Activated naive CD4-positive, alpha-beta T cell treated with Interleukin-2 at 50 U/mL for 16 hours (primary cell): ENCODE measurements at places on chromosomes 3 and 15.

DNA sequence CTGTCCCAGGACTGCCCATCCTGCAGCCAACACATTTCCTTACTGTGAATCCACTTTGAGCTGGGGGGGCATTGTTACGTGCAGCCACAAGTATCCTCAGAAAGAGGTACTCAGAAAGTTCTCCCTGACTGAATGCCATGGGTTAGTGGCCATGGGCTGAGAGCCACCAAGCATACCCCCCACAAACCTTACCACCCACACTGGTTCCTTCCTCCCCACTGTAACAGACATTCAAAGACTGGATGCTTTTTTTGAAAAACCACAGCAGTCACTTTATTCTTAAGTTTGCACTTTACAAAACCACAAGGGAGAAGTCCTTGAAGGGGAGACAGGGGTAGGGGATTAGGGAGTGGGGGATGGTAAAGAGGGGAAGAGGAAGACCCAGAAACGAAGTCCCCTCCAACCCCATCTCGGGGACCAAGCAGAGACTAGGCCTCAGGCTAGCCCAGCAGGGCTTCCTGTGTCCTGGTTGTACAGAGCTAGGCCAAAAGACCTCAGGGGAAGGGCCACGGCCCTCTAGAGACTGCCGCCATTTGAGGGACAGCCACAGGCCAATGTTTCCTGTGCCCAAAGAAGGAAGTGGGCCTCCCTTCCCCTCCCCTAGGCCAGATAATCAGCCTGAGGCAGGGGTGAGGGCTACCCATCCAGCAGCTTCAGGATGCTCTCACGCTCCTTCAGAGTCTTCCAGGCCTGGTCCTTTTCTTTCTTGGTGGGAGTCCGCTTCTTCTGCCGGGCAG lies 10.1 kb upstream of the CAMK1 start:
- peak; percentile 31 for DNase-seq

GRCh38 chr3:182925330-182925943 lies 54.9 kb downstream of the DCUN1D1 start:
- DNase-seq: no peak

GRCh38 chr3:68751888-68752287 lies 180.5 kb downstream of the TAFA4 start:
- DNase-seq: no peak

DNA sequence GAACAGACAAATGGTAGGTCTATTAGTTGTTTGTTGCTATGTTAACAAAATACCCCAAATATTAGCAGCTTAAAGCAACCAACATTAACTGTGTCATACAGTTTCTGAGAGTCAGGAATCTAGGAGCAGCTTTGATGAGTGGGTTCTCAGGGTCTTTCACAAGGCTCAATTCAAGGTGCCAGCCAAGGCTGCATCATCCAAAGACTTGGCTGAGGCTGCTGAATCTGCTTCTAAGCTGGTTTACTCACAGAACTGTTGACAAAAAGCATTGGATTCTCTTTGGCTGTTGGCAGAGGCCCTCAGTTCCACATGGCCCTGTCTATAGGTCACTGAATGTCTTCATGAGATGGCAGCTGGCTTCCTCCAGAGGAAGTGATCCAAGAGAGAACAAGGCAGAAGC lies 40.3 kb upstream of the TSC22D2 start:
- DNase-seq: no peak

DNA sequence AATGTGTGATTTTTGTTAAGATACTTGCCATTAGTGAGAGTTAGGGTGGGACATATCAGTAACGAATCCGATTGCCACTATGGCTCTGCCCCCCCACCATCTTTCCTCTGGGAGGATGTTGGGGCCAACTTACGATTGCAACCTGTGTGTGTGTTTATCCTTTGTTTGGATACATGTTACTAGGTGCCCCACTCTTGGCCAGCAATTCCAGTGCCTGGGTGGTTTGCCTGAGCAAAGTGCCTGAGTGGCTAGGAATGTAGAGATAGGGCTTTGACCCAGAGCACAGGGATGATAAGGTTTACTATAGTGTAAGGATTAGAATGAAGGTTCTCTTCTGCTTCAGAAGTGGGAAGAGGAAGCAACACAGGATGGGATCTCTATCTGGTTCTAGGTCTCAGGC lies 231.8 kb downstream of the TP63 start:
- DNase-seq: no peak

- no peak for DNase-seq
Observed at GRCh38 chr3:39753391-39753790, 56.0 kb upstream of the MYRIP start.

- DNase-seq: peak; percentile 20
Observed at GRCh38 chr3:195802261-195802701, 9.4 kb downstream of the MUC4 start.

- no peak for DNase-seq
Observed at GRCh38 chr15:48406266-48406891, 75.2 kb downstream of the DUT start.

GRCh38 chr3:140765246-140765645 lies 87.4 kb downstream of the TRIM42 start:
- no peak for DNase-seq

DNA sequence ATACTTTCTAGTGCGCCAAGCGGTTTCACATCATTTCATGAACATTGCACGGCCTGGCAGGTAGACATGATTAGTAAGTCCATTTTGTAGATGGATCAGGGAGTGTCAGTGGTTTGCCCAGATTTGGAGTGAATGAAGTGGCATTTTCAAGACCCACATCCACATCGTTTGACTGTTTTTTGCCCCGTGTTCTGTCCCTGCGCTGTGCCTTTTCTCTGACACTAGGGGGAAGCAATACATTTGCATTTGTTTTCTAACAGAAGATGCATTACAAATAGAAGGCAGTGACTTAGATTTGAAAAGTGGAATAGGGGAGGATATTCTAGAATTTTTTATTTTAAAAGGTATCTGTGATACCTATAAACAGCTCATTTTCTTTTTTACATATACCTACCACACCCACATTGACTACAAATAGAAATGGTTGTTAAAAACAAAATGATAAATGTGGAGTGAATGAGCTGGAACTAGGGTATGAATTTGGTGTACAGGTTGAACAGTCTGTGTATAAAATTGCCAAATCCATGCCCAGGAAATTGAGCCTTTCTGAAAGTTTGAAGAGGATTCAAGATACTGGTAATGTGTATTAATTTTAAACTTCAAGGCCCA lies 98.0 kb downstream of the USP13 start:
- no peak for DNase-seq

GRCh38 chr3:58167431-58168351 lies 43.1 kb downstream of the DNASE1L3 start:
- DNase-seq: peak; percentile 63

GRCh38 chr3:17401912-17402311 lies 340.5 kb downstream of the TBC1D5 start:
- no peak for DNase-seq

- DNase-seq: no peak
Observed at GRCh38 chr3:81816473-81817250, 55.2 kb upstream of the GBE1 start.

DNA sequence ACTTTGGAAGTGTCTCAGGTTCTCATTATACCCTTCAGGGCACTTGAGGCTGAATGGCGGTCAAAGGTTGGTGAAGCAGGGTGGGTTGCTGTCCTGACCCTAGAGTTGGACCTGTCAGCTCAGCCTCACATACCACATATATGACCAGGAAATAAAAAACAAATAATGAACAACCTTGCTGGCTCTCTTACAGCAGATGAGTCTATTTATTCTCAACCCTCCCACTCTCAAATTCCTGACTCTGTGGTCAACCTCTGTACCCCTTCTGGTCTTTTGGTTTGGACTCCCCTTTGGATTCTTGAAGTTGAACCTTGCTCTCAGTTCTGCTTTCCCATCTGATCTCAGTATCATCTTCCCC lies 16.9 kb downstream of the PPP2R3A start:
- DNase-seq: no peak
